Transverse colon (tissue), 4 donors: ENCODE measurements at places on chromosomes 1 and 21. TPM values are rescaled to one million over a fixed set of nuclear protein-coding genes. Genes with fewer than 3 reads are reported as not detected.

GRCh38 chr1:159076438-159077119 is at the start of gene AIM2:
Gene AIM2, minus strand, starts transcription at chr1:159076766. Its CDS starts 3,267 bp downstream, at chr1:159073499.
- H3K27me3 ChIP-seq, result no peaks in the 10 kb centered on the region
- peak; percentile 45 for DNase-seq
- no peaks in the 10 kb centered on the region for H3K36me3 ChIP-seq
- no peak within 1 kb of the TSS for H3K4me3 ChIP-seq
- H3K4me1 ChIP-seq, result no peaks in the 10 kb centered on the region
- H3K27ac ChIP-seq, result peak within 1 kb of the TSS; percentile 57

- H3K36me3 ChIP-seq, result no peaks in the 10 kb centered on the region
- H3K27me3 ChIP-seq, result peaks cover 22% of the 10 kb centered on the region
- H3K4me1 ChIP-seq, result no peaks in the 10 kb centered on the region
- no peak overlapping the region for H3K27ac ChIP-seq
- no peak for DNase-seq
- no peak overlapping the region for H3K4me3 ChIP-seq
Observed at GRCh38 chr1:23273450-23274133, 56.3 kb upstream of the HTR1D start.

GRCh38 chr1:233079574-233079973 is 129.2 kb downstream of the NTPCR start:
- DNase-seq, result no peak
- no peaks in the 10 kb centered on the region for H3K4me1 ChIP-seq
- no peak overlapping the region for H3K4me3 ChIP-seq
- H3K27ac ChIP-seq, result no peak overlapping the region

RAB25 gene
- 140 TPM for total RNA-seq

OLFML3 gene
- total RNA-seq, result 26.9 TPM
